NCI-H2227 treated with DMSO at 0.1 percent for 48 hours (cell line): ENCODE measurements at places on chromosomes 12 and 14.

GRCh38 chr14:50335389-50335788 is 23.3 kb downstream of the DMAC2L start:
- peak; percentile 81 for DNase-seq

GRCh38 chr14:77148510-77149231 is 7.1 kb upstream of the ZDHHC22 start:
- no peak for DNase-seq

- DNase-seq: no peak
These were observed 135.9 kb downstream of the GPR65 start for GRCh38 chr14:88140874-88141273.

DNA sequence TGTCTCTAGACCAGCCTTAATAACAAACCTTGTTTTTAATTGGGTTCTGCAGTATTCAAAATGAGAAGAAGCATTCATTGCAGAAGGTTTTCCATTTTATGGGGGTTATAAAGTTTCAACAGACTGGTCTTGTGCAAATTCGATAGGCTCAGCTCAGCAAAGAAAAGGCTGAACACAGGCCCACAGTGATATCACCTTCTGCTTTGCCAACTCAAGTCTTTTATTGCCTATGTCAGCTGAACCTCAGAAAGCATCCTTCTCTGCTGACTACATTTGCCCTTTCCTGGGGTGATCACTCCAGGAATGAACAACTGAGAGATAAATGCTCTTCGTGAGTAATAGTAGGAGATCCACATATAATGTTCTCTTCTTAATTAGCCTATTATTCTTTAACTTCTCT is 134.5 kb upstream of the CCDC175 start:
- no peak for DNase-seq

GRCh38 chr12:119381471-119382235 is 47.1 kb downstream of the CCDC60 start:
- no peak for DNase-seq

GRCh38 chr12:54017878-54018467 is 9.2 kb downstream of the HOXC8 start:
- DNase-seq: peak; percentile 72

GRCh38 chr12:69204191-69204590 is 35.2 kb upstream of the CPSF6 start:
- no peak for DNase-seq

DNA sequence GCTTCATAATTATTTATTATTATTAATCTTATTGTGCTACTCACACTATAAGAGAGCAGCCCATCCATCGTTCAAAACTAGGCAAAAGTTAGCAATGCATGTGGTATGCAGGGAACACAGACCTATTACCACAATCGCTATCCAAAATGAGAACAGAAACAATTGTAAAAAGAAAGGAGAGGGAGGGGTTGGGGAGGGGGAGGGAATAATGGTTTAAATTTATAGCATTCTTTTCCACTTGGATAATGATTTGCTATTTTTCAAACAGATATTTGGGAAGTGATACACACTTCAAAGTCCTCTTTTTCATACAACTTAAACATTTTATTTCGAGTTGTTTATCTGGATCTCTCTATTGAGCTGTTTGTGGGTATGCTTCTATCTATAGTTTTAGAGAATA is 248.6 kb upstream of the SOX5 start:
- DNase-seq: no peak

DNA sequence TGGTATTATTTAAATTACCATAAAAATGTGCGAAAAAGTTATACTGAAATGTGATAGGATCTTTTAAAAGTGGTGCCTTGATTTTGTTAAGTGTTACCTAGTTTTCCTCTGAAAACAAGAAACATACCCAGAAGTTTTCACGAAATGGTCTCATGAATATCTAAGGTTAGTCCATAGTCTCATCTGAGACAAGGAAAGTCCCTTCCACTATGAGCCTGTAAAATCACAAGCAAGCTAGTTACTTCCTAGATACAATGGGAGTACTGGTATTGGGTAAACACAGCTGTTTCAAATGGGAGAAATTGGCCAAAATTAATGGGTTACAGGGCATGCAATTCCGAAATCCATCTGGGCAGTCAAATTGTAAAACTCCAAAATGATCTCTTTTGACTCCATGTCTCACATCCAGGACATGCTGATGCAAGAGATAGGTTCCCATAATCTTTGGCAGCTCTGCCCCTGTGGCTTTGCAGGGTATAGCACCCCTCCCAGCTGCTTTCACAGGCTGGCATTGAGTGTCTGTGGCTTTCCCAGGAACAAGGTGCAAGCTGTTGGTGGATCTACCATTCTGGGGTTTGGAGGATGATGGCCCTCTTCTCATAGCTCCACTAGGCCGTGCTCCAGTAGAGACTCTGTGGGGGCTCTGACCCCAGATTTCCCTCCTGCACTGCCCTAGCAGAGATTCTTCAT is 271.4 kb downstream of the NAV3 start:
- no peak for DNase-seq

DNA sequence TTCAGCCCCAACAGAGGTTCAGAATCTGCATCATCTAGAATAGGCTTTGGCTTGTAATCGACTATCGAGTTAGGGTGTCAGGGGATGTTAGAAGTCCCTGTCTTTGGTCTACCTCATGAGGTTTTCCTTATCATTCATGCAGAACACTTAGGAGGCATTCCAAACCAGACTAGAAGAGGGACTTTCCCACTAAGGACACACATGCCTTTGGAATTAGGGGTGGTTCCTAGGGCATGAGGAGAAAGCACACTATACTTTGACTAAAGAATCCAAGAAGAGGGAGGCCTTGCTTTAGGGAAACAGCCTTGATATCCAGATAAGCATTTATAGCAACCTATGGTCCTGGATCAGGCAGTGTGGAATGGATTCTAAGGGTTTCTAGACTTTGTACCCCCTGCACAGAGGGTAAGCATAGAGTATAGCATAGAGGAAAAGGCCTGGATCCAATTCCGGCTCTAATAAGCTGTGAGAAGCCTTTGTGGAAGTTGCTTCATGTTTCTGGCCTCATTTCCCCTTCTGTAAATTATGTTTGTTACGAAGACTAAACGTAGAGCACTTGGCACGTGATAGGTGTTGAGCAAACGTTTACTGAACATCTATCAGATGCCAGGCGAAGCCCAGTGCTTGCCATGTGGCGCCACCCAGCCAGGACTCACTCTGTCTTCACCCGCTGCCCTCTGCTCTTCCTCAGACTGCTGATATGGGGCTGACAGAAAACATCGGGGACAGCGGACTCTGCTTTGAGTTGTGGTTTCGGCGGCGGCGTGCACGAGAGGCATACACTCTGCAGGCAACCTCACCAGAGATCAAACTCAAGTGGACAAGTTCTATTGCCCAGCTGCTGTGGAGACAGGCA is 13.2 kb downstream of the ZNF219 start:
- DNase-seq: no peak

DNA sequence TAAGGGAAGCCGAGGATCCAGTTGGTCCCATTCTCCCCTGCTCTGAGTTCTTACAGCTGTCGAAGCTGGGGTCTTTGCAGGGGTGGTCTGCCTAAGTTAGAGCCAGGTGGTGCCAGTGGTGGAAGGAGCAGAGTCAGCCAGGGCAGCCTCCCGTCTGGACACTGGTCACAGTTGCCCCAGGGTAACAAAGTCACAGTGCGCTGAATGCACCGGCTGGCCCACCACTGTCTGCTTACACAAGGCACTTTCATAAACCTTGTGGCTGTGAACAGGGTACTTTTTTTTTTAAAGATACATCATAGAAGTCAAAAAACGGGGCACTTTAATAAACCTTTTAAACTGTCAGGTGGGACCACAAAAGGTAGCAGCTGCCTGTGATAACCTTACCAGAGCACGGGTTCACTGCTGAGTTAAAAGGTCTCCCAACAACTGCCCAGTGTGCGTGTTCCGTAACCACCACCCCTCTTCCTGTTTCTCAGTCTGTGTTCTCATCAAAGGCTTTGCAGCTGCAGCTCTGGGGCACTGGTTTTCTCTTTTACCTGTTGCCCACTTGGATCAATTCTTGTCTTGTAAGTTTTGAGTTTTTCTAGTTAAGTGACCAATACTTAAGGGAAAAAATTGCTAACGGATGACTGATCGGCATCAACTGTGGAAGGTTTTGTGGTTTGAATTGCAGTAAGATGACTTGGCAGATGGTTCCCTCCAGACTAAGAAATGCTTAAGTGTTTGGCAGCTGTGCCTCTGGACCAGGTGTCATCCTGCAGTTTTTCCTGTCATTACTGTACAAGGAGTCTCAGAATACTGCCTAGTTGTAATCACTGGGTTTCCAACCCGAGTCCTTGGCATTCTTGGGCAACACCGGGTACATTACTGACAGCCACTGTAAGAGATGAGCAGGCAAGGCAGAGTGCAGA is 55.9 kb downstream of the DYNC1H1 start:
- DNase-seq: no peak

GRCh38 chr12:88327276-88327675 is 185.2 kb downstream of the TMTC3 start:
- DNase-seq: no peak

DNA sequence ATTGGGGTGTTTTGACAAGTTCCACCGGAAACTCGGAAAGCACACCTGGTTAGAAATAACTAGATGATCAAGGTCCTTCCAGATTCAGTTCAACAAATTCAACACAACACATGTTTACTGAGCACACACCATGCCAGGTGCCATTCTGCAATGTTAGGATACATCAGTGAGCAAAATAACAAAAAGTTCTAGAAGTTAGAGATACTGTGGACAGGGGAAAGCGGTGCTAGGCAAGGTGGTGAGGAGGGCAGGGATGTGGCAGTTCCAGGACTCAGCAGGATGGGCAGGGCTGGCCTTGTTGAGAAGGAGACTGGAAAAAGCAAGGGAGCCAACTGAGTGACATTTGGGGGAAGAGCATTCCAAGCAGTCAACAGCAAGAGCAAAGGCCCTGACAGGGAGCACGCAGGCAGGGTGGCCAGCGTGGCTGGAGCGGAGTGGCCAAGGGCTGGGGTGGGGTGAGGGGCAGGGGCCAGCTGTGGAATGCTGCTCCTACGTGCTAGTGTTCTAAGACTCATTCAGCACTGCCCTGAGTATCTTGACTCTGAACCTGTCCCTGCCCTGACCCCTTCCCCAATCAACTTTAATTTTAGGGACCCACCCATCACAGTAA is 19.4 kb upstream of the FAIM2 start:
- DNase-seq: no peak

DNA sequence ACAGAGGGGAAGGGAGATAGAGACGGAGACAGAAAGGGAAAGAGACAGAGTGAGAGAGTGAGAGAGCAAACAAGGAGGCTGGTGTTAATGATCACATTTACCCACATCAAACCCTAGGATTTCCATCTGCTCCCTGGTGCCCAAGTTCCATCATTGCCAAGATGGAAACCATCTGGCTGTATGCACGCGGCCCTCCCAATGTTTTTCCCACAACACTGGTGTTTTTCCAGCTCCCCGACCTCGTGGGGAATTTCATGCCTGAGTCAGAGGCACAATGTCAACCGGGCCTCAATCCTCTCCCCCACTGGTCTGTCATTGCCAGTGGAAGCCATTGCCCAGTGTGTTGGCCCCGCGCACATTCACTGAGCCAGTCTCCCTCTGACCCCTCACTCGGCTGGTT is 19.9 kb upstream of the BDKRB2 start:
- no peak for DNase-seq

- DNase-seq: no peak
These were observed 1096.5 kb upstream of the TMEM132C start for GRCh38 chr12:127170226-127171180.

DNA sequence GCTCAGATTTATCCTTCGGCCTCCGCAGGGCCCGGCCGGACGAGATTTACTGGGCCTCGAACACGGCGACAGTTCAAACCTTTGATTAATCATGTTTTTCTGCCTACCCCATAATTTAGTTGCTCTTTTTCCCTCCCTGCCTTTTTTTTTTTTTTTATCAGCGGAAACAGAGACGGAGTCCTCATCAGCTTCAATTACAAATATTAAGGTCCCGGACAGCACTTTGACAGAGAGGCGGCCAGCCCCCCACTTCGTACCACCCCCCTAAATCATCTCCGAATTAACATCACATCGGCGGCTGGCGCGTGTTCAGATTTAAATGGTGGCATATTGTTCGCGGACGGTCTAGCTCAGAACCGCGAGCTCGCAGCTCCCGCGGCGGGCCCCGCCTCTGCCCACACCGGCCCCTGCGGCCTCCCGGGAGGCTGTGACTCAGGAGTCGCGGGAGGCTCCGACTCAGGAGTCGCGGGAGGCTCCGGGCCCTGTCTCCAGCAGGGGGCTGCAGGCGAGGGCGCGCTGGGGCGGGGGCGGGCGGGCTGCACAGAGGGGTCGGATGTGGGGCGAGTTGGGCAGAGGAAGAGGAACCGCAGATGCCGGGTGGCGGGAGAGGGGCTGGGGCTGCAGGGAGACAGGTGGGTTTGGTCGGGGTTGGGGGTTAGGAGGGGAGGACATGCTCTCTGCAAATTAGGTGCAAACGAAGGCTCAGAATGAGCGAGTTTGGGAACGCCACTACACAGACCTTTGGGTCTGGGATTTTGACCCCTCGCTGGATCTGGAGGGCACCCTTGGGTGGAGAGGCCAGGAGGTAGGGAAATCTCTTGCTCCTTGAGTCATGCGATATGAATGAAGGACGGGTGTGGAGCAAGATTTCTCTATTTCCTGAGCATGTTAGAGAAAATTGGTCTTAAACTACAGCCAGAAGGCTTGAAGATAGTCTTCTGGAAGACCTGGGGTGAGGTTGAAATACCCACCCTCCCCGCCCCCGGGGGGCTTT is 19.6 kb upstream of the ATP5MC2 start:
- peak; percentile 28 for DNase-seq

DNA sequence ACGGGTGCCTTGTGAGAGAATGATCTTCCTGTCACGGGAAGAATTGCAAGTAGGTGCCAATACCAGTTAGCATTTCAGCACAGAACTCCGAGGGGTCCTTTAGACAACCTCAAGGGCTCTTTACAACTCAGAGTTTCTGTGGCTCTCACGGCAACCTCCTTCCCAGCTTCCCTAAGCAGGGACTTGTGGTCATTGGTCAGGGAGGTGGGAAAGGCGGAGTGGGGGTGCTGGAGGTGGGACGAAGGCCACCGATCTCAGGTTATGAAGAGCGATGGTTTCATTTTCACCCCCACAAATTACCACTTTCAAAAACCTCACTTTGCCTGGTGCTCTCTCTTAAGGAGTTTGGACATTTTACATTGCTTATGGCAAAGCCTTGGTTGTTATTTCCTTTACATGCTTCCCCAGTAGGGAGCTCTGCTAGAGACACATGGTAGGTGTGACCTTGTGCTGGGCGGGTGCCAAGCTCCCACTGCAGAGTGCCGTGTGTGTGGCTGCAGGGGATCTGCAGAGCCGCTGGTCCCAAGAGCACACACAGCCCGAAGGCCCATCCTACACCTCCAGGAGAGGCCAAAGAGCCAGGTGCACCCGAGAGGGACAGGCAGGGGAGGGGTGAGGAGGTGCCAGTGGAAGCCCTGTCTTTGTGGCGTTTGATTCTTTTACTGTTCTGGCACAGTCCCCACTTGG is 21.4 kb downstream of the BCL2L14 start:
- no peak for DNase-seq
